ENCODE measurements at places on chromosomes 5 and 9.

GRCh38 chr9:89657295-89657694 is 52.5 kb downstream of the GADD45G start:
- DNase-seq = no peak

GRCh38 chr5:60810438-60811085 is 33.5 kb downstream of the ELOVL7 start:
- no peak for DNase-seq

DNA sequence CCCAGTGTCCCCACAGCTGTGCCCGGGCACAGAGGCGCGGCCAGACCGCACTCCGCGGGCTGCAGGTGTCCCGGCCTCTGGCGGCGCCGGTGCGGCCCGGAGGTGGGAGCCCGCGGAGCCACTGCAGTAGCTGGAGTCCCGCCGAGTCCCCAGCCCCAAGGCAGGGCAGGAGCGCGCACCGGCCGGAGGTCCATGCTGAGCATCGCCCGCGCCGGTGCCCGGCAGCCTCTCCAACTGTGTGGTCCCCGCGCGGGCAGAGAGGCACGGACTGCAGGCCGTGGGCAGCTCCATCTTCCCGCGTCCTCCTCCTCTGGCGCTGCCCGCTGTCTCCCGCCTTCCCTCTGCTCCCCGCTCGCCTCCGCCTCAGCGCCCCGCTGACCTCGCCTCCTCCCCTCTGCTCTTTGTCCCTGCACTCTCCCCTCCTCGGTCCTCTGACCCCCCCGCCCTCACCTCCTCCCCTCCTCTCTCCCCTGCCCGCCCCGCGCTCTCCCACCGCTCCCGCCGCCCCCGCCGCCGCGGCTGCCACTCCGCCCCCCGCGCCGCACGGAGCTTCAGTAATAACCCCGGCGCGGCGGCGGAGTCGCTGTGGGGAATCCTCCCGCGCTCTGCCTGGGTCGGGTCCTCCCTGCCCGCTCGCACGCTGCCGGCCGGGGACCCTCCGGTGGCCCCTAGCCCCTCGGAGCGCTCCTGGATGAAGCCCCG is at the start of gene ADAMTS16:
Gene ADAMTS16 (plus strand): TSS at position 554 of the 702 bp plus-strand sequence. CDS start 138 bp downstream, at position 692.
- DNase-seq = no peak

GRCh38 chr9:27491154-27491553 is 32.9 kb upstream of the IFNK start:
- no peak for DNase-seq

DNA sequence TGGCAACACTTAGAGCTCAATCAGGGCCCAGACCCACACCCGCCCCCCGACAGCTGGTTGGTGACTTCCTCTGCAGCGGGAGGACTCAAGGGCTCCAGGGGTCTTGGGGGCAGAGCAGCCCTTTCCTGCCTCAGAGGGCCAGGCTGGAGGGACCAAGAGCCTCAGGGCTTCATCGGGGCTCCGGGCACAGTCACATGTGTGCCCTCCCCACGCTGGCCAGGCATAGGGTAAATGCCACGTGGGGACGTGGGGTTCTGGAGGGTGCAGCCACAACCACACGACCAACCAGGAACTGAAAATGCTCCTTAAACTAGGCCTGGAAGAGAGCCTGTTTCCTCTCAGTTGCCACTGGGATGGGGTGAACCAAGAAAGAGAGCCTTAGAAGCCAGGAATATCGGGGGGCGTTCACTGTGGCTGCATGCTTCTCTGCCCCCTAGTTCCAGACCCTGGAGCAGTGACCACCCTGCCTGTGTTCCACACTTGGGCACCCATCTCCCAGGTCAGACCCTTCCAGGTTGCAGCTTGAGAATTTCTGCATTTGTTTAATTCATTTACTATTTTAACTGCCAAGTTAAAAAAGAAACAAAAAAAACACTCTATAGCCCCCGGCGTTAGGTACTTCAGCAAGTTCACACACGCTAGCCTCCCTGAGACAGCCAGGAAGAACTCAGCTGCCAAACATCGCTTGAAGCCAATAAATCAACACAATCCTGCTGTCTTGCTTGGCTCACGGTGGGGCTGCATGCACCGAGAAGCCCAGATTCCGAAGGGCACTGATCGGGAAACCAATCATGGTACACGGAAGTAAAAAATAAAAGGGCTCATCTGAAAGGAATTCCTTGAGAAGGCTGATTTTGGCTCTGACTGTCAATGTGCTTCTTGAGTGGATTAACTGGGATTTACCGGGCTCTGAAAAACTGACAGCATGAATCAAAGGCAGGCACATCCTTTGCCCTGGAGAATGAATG is 56.1 kb upstream of the PHYKPL start:
- no peak for DNase-seq

DNA sequence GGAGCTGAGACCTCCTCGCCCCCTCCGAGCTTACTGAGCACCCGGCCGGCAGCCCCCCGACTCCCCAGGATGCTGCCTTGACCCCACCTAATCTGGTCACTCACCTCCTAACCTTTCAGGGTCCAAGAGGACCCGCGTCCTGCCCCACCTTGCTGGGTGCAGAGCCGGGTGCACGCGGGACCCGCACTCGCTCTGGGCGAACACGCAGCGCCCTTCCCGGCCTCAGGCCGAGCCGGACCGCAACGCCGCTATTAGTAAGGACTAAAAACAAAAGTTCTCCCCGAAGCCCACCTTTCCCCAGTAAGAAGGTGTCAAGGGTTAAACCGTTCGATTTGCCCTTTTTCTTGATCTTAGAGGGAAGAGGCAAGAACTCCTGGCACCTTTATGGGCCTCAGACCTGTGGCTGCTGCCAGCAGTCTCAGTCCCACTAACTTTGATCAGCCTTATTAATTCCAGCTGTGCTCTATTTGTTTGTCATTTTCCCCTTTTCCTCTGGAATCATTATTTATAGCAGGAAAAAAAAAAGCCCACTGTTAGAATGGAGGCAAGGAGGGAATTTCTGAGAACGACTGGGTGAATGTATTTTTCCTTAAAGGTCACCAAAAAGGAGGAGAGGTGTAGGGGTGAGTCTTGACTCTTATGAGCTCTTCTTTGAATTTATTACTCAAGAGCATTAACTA is 10.5 kb downstream of the IRX2 start:
- no peak for DNase-seq

GRCh38 chr5:58722160-58722559 is 139.3 kb downstream of the RAB3C start:
- no peak for DNase-seq

- no peak for DNase-seq
Observed at GRCh38 chr9:1514776-1515363, 464.7 kb downstream of the DMRT2 start.

DNA sequence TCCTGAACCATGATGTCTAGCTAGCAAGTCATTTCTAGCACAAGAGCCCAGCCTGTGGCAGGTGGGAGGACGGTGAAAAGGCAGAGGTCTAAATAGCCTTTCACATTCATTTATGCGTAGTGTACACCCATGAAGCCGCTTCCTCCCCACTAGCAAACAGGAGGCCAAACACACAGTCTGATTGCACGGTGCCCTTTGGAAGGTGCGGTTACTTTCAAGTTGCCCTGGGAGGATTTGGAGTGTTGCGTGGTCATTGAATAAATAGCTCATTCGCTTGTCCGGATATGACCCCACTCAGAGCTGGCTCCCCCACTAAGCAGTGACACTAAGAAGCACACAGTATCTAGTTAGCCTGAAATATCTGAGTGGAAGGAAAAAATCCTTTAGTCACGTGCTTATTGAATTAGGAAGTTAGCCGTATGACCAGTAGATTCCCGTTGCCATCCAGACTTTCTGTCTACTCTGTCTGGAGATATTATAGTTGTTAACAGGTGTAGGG is 664 bp upstream of the ARSB start:
- no peak for DNase-seq

- DNase-seq = peak; percentile 65
Observed at GRCh38 chr5:160291467-160291866, 20.9 kb downstream of the CCNJL start.

DNA sequence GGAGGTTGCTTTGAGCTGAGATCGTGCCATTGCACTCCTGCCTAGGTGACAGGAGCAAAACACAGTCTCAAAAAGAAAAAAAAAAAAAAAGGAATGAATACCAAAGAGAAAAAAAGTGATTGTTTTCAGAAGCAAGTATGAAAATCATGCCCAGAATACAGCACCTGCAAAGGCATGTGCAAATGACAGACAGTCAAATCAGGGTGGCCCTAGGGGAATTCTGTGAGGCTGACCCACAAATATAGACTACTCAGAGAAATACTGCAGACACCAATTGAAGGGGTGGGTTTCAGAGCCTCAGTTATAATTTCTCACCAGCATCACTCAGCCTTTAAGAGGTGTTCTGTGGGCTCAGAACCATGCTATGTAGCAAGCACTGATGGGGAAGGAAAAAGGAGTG is 28.6 kb downstream of the DCAF12 start:
- DNase-seq = no peak

GRCh38 chr9:84778570-84778969 is 109.0 kb downstream of the NTRK2 start:
- no peak for DNase-seq

DNA sequence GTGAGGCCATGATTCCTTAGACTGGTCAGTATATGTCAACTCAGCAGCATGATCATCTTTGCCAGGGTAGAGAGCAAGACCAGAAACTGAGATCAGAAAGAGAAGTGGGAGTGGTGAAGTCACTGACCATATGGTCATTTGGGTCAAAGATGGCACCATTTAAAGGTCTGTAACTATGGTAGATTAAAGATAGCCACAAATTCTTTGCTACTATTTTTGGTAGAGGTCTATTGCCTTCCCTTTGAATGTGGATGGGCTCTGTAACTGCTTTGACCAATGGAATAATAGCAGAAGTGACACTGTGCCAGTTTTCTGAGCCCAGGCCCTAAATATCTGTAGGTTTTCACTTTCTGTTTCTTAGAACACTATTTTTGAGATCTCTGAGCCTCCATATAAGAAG is 117.6 kb downstream of the PCSK1 start:
- DNase-seq = no peak

DNA sequence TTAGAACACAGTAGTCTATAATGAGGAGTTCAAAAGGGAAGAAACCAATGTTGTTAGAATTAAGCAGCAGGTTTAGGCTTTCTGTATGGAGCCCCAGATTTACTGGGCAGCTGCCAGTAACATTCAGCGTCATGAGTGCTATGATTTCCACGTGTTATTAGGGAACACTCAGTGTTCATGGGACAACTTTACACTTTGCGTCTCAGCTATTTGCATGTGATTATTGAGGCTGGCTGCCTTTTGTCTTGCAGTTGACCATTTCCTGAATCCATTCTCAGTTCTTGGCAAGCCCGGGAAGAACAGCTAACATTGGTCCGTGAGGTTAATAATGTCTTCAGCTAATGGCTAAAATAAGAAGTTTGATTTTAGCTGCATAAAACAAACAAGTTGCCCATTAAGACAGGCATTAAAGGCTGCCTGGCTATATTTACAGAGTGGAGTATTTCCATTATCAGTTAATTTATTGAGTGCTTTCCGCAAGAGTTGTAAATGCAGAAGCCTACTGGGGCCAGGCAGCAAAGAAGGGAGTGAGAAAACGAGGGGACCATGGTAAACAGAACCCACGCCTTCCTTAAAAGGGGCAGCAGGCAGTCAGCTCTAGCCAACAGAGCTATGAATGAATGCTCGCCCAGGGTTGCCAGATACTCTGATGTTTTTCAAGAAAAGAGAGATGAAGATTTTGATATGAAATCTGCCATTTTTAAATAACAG is 120.9 kb downstream of the PIP5K1B start:
- DNase-seq = no peak

DNA sequence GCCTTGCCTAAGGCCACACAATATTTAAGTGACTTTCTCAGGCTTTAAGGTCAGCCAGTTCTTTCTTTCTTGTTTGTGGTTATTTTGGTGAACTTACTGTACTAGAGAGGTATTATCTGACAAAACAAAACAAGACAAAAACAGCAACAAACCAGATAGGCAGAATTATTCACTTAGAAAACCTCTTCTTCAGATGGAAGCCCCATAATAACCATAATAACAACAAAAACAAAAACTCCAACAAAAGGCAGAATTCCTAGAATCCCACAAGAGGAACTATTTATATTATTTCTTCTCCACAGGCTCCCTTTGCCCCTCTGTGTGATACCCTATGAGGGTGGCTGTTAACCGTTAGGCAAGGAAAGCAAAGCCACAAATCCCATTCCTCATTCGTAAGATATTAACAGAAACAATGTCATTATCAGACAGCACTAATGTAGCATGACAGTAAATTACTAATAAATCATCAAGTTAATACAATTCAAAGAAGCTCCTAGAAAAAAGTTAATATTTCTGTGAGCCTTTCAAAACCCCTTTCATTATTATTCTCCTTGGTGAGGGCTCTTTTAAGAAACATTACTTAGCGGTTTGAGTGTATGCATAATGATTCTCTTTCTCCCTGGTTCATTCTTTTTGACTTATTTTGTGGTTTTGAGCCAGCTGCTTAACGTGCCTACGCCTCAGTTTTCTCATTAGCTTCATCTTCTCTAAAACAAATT is 274.9 kb downstream of the EFNA5 start:
- no peak for DNase-seq

GRCh38 chr5:115209279-115209678 is 39.6 kb upstream of the TRIM36 start:
- DNase-seq = no peak

DNA sequence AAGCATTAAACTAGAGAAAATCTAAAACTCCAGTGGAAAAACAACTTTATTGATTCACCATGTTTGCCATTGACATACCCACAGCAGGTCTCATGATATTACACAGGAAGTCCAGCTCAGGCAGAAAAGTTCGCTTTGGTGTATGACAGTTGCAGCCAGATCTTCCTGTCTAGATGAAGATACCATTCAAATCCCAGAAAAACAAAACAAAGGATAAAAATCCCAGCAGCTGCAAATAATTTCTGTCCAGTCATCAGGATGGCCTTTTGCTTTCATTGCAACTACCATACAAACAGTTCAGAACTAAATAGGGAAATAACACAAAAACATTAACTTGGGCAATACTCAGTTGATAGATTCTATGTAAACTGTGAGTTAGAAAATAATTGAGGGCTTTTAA is 136.0 kb upstream of the NREP start:
- DNase-seq = no peak

- no peak for DNase-seq
Observed at GRCh38 chr9:71854811-71855210, 56.2 kb downstream of the ABHD17B start.

DNA sequence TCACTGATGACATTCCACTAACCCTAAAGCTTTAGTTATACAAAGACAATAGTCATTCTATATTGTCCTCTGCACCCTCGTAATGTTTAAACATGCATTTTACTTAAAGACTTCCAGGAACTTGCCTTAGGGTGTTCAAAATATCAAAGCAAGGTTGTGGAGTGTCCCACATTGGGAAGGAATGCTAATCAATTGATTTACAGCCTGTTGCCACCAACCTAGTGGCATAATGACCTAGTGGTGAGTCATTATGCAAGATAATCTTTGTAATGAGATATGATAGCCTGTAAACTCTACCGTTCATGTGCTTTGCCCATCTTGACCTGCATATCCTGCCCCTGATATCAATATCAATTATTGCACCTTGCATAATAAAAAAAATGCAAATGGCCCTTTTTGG is 542.9 kb downstream of the CDH9 start:
- no peak for DNase-seq

Measured in D721Med (cell line).